ENCODE measurements at places on chromosomes 16 and 17. TPM values are rescaled to one million over a fixed set of nuclear protein-coding genes. Genes with fewer than 3 reads are reported as not detected.

GRCh38 chr16:76190480-76190879 is 86.7 kb upstream of the CNTNAP4 start:
- DNase-seq = no peak

DNA sequence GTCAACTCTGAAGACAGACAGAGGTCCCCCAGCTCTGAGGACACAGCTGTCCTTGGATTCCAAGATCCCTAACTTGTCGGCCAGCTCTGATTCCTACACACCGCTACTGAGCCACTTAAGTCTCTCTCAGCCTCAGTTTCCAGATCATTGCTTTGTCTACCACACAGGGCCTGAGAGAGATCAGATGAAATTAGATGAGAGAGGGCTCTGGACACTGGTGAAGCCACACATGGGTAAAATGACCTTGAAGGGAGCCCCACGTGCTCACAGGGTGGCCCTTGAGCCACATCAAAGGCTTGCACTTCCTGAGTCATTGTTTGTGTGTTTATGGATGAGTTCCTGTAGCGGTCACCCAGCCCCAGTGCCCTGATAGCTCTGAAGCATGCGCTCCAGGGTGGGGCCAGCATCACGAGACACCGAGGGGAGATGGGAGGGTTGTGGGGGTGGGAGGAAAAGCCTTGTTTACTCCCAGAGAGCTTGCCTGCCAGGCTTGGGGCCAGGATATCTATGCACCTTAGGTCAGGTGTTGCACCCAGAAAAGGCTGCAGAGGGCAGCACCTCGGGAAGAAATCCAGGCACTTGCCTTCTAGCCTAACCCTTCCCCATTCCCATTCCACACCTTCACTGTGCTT is 32.7 kb upstream of the SLC6A2 start:
- no peak for DNase-seq

- no peak for DNase-seq
These were observed 239.9 kb downstream of the PRKCA start for GRCh38 chr17:66542129-66542966.

The ADGRG3 gene
- 5.8 TPM for total RNA-seq

The UNC13D gene
- 145 TPM for total RNA-seq

- DNase-seq = no peak
These were observed 86.8 kb downstream of the NTN1 start for GRCh38 chr17:9108146-9108545.

The PLA2G10 gene
- 6.6 TPM for total RNA-seq

The ABCC3 gene
- total RNA-seq = 65.4 TPM

DNA sequence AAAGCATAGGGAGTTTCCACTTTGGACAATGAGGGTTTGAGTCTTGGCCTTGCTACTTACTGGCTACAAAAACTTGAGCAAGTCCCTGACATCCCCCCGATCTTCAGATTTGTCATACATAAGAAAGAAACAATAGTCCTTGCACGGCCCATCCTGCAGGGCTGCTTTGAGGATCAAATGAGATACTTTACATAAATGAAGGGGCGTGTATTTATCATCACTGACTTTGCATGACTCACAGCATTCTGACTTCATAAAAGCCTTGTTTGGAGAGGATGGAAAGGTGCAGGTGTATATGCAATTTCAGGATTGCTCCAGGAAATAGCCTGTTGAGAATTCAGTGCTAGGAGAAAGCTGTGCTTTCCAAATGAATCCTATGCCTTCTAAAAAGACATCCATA is 465.0 kb upstream of the MAF start:
- DNase-seq = no peak

DNA sequence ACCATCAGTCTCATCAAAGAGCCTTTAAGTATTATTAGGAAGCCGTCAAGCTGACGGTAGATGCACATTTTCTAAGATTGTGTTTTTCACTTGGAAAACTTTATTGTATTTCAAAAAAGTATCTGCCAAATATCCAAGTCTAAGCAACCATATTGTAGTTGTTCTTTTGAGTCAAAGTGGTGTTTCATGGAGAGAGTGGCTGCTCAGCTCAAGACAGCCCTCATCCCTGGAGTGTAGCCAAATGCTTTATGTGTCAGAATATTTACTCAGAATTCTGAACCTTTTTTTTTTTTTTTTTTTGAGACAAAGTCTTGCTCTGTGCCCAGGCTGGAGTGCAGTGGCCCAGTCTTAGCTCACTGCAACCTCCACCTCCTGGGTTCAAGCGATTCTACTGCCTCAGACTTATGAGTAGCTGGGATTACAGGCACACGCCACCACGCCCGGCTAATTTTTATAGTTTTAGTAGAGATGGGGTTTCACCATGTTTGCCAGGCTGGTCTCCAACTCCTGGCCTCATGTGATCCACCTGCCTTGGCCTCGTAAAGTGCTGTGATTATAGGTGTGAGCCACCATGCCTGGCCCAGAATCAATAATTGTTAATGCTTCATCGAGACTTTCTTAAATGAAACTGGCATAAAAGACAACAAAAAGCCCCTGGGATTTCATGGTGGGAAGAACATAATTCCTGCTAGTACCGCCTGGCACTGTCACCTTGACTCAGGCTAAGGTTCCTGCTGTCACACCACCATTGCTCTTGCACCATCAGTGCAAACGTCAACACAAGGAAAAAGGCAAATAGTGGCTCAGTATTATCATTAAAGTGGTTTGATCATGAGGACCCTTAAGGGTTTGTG is 45.5 kb downstream of the PRKCA start:
- DNase-seq = no peak

DNA sequence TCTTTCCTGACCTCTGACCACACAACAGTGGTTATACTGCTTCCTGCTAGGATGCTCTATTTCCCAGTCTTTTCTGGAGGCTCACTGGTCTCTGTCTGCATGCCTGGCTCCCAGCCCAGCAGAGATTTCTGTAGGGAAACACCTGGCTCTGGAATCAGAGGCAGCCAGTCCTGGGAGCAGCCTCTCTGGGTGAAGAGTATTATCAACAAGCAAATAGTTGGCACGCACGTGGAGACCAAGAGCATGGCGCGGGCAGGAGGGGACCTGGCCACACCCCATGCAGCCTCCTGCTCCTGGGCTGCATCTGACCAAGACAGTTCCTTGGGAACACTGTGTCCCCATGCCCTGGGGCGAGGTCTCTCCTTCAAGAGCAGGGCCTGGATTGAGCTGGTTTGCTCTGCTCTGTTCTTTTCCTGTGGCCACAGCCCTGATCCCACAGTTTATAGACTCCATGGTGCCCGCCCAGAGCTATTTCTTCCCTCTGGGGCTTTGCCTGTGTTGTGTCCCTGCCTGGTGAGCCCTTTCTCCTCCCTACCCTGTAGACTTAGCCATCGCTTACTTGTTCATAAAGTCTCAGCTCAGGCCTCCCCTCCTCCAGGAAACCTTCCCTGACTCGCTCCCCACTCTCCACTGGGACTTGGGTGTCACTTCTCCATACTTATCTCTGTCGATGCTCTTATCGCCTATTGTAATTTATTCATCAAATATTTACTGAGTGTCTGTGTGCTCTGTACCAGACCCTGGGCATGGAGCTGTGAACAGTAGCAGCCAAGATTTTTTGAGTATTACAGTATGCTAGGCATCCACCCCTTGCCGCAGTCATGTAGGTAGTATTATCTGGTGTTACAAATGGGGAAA is 60.6 kb downstream of the SCNN1B start:
- peak; percentile 91 for DNase-seq

The LRRC37A gene
- 1.9 TPM for total RNA-seq

The ITGB3 gene
- total RNA-seq = 6.6 TPM

- no peak for DNase-seq
These were observed 8.0 kb downstream of the C16orf46 start for GRCh38 chr16:81069063-81069462.

DNA sequence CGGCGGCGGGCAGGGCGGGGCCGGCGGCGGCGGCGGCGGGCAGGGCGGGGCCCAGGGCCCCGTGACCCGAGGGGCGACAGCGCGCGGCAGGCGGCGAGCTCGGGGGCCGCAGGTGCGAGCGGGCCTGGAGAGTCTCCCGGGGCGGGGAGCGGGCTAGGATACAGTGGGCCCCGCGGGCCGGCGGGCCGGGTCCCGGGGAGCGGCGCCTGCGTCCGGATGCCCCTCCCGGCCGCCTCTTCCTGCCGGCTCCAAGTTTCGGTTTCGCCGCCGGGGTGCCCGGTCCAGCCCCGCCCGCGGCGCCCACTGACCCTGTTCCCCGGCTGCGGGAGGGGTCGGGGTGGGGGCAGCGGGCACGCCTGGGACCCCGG is at the start of gene RNF213:
Gene RNF213 (plus strand): TSS at position 62 of the 368 bp plus-strand sequence. CDS start 2,830 bp downstream, outside the sequence.
- DNase-seq = peak; percentile 83

GRCh38 chr17:2611627-2612026 is 18.2 kb downstream of the PAFAH1B1 start:
- DNase-seq = no peak

DNA sequence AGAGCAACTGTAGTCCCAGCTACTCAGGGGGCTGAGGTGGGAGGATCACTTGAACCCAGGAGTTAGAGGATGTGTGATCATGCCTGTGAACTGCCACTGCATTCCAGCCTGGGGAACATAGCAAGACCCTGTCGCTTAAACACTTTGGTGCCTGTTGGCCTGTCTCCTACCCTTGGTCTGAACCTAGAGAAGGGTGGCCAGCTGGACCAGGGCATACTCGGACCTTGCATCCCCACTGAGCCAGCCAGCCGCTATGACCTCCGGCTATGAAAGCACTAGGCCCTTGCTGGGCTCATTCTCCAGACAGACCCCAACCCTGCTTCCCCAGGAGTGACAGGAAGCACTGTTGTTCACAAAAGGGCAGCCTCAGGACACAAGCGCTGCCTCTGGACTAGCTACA is 4.6 kb downstream of the IFT20 start:
- no peak for DNase-seq

The NPIPA5 gene
- 12.0 TPM for total RNA-seq

The MC1R gene
- total RNA-seq = 3.6 TPM

Measured in upper lobe of right lung (tissue), 1 donor.